ENCODE measurements at places on chromosomes 12 and 14.

- DNase-seq, result no peak
These were observed 4.7 kb upstream of the TMEM229B start for GRCh38 chr14:67493092-67493717.

DNA sequence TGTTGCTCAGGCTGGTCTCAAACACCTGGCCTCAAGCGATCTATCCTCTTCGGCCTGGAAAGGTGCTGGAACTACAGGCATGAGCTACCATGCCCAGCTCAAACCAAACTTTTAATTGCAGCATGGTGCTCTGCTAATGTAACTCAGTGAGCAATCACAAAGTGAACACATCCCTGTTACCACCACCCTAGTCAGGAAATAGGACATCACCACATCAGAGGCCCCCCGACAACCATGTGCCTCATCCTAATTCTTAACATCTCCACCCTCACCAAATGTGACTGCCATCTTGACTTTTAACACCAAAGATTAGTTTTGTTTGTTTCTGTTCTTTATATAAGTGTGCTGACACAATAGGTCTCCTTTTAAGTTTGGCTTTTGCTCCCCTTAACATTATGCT is 22.8 kb upstream of the SDR39U1 start:
- DNase-seq, result no peak

GRCh38 chr12:4037747-4038312 is 164.6 kb upstream of the PARP11 start:
- no peak for DNase-seq

- DNase-seq, result no peak
These were observed 28.0 kb upstream of the NAA30 start for GRCh38 chr14:57362361-57362760.

- no peak for DNase-seq
These were observed 272.0 kb upstream of the DIO3 start for GRCh38 chr14:101289230-101289690.

DNA sequence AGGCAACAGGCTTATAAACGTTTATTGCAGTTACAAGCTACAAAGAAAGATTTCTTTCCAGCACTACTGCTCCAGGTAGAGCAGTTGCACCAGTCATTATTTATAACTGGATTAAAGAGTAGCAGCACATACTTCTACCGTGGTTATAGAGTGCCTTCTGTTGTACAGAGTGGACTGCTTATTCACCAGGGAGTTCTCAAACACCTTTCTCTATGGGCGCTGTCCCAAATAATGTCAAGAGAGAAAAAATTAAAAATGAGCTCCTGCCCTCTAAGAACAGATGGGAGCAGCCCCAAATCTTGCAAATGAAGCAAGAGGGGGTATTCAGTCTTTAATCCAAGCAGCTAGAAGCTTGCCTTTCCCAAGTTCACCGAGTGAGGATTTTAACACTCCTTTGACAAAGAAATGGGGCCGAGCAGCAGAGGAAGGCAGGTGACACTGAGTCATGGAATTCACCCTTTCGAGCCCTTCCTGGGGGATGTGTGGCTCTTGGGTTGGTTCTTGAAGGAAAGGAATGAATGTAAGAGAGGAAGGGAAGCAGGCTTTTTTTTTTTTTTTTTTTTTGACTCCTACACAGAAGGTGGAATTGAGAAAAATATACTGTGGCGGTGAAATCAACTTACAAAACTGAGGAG is 181.2 kb downstream of the PRKCH start:
- no peak for DNase-seq

DNA sequence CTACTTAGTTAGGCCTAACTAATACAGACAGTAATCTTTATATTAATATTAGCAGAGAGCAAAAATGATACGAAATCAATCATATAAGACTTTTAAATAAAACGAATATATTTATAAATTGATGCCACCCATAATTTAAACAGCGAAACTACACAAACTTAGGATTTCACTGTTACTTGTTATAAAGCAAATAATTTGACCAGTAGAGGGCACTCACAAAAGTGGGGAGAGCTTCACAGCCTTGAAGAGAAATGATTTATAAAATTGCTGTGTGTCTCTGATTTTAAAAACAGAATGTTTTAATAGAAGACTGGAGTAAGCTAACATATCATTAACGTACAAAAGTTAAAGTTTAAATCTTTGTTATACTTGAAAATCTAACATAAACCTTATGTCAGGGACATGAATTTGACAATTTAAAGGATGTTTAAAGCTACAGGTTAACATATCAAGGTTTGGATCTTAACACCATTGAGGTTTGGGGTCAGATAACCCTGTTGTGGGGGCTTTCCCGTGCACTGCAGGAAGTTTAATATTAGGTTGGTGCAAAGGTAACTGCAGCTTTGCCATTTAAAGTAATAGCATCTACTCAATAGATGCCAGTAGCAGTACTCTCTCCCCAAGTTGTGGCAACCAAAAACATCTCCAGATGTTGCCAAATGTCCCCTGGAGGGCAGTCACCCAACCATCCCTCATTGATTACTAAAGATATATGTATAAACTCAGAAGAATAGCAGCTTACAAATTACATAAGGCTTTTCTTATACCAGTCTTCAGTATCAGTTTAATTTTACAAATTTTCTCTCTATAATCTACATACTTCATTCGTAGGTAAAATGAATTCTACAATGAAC is 9.3 kb downstream of the KRAS start:
- DNase-seq, result no peak

DNA sequence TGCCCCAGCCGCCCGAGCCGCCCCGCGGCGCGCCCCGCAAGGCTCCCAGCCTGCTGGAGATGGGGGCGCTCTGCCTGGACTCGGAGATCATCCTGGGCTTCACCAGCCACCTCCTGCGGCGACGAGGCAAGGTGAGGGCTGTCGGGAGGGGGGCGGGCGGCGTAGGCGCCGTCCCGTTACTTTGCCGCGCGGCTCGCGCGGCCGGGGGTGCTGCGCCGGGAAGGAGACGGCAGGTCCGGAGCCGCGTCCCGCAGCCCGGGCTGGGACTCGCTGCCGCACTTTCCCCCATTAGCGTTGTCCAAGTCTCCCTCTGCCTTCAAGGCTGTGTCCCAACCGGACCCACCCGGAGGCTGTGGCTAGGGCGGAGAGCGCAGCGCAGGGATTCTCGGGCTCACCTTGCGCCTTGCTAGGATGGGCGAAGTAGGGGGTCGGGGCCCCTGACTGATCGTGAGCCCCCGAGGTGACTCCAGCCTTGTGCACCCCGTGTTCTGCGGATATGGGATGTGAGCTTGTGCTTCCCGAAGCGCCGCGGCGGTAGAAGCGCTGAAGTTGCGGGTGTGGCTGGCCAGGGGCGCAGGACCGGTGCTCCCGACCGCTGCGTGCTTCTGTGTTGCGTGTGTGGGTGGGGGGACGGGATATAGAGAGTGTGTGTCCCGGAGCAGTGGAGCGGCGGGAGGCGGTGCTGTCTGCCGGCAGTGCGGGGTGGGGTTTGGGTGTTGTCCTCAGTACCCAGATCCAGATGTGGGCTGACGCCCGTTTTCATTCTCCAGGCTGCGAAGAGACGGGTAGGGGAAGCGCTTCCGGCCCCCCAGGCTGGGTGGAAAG is 1.7 kb upstream of the KIF26A start:
- DNase-seq, result peak; percentile 13

GRCh38 chr14:84493779-84494178 is 1036.2 kb upstream of the FLRT2 start:
- no peak for DNase-seq

GRCh38 chr12:83573671-83574070 is 887.0 kb downstream of the TMTC2 start:
- no peak for DNase-seq

DNA sequence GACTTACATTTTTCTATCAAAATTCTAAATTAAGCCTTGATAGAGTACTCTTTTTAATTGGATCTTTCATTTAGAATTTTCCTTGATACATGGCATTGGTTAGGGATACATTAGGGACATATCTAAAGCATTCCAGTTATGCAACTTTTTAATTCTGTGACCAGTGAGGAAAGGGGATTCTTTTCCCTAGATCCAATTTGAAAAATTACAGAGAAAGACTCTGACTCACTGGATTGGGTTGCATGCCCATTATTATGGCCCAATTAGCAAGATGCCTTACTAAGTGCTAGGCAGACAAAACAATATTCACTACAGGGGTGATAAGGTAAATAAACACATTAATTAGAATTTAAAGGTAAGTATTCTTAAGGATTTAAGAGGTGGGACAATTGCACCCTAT is 5.2 kb upstream of the RAD52 start:
- DNase-seq, result no peak

DNA sequence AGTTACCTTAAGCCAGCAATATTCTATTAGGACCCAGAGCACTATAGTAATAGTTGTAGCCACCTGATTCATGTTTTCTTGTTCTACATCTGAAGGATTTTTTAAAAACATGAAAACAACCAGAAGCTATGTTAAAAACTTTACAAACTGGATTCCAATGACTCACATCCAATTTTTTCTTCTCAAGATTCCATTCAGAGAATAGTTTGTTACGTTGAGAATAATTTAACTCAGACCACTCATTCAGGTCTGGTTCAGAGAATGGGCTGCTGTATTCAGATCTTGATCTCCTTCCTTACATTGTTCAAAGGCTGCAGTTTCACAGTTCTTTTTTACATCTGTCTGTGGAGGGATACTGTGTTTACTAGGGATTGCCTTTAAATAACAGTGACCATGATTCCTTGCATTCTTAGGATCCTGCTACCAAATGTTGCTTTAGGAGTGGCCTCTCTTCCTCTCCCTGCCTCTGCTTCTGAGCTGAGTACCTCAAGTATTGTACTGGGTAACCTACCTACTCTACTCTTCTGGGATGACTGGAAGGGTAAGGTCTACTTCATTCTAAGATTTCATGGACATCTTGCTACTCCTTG is 448.0 kb upstream of the FBXO33 start:
- no peak for DNase-seq

DNA sequence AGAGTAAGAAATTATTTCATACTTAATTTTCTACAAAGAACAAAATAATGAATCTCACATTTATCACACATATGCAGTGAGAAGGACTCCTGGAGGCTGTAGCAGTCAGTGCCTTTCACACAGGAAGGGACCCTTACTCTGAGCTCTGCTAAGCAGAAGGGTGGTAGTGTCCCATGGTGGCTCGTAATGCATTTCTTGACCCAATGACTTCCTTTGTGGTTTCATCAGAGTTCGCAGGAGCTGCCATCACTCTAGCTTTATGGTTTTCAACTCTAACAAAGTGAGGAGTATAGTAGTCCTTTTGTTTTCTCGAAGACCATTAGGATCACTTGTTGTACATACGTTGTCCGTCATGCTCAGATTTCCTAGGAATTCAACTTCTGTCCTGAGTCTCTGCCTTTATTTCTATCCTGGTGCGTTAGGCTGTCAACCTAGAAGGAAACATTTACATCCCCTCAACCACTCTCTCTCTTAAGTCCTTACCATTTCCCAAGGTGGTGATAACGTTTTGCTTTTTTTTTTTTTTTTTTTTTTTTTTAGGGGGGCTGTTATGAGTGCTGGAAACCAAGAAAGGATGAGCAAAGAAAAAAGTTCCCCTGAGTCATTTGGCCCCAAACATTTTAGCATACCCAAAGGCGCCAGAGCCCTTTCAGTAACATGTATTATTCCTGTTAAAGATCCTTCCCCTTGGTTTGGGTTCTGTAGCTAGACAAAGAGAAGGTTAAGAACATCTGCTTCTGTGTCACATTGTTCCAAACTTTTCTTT is 37.2 kb downstream of the GABARAPL1 start:
- DNase-seq, result no peak

GRCh38 chr14:101056446-101056845 is 152.9 kb upstream of the RTL1 start:
- DNase-seq, result no peak

- no peak for DNase-seq
These were observed 236.1 kb downstream of the C12orf50 start for GRCh38 chr12:87793131-87793530.

DNA sequence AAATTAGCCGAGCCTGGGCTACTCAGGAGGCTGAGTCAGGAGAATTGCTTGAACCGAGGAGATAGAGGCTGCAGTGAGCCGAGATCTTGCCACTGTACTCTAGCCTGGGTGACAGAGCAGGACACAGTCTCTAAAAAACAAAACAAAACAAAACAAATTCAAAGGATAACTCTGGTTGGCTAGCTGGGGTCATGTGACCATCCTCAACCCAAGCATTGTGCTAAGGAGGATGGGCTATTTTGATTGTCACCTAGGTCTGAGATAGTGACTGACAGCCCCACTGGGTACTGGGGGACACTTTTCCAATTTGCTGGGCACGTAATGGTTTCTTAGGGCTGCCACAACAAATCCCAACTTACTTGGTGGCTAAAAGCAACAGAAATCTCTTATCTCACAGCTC is 11.9 kb downstream of the DGLUCY start:
- DNase-seq, result no peak

DNA sequence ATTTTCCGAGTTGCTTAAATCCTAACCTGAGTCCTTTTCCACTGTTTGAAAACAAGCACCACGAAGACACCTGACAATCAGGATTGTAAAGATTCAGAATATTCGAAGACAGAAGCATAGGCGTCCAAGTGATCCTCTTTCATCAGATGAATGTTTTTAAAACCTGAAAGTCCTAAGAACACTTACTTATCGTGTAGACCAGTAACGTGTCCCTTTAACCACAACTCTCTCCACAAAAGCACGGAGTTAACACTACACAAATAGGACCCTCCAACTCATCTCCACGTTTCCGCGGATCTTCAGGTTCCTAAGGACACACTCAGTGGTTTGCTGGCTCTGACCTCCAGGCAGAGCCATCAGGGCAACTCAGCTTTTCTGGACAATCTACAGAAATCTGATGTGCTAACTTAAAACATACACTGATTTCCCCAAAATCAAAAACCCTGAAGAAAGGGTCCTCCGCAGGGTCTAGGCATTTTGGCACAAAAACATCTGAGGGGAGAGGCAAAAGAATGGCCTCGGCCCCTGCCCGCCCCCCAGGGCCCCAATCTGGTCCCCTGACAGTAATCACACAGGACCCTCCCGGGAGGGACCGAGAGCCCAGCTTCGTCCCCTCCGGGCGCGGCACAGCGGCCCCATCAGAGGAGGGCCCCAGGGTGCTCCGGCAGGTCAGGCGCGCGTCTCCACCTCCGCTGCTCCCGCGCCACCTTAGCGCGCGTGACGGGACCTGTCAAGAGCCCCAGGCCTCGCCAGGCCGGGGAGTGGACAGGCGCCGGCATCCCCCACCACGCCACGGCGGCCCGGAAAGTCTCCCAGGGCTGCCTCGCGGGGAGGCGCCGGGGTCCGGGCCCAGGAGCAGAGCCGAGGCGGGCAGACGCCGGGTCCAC is 925 bp downstream of the DICER1 start:
- peak; percentile 43 for DNase-seq

DNA sequence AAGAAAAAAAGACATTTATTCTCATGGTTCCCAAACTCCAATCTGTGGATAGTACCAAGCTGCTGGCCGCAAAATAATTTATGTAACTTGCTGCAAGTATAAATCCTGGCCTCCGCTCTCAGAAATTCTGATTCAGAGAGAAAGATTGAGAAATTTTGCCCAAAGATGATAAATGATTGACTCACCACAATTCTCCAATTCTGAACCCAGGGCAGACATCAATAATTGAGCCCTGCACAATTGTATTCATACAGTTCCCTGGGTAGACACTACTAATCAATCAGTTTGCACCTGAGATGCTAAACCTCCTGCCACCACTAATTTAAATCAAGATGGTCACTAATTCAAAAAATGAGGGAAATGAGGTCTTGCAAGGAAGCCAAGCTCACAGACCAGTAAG is 38.2 kb downstream of the TRPV4 start:
- no peak for DNase-seq
